Activated naive CD4-positive, alpha-beta T cell treated with anti-CD3 and anti-CD28 coated beads, Interleukin-2, amount 50 U/mL, for 72 hours (primary cell): ENCODE measurements at places on chromosomes 3 and 15. TPM values are rescaled to one million over a fixed set of nuclear protein-coding genes. Genes with fewer than 3 reads are reported as not detected.

DNA sequence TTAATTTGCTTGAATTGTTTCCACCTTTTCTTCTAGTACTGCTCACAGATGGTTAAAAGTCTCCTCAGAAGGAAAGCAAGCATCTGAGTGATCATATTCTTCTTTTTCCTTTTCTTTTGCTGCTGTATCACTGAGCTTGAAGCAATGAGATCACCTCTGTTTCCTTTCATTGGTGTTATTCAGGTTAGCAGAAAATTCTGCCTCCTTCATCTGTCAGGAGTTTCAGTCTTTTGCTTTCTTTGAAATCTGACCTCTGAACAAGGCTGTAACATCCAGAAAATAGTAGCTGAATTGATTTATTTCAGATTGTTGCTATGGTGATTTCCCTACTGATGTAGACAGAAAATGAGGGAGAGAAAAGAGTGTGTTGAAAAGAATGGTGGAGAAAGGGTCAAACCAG is 343.0 kb downstream of the MFSD1 start:
- no peak for DNase-seq

- no peak for DNase-seq
Observed at GRCh38 chr3:1375145-1375544, 282.3 kb downstream of the CNTN6 start.

DNA sequence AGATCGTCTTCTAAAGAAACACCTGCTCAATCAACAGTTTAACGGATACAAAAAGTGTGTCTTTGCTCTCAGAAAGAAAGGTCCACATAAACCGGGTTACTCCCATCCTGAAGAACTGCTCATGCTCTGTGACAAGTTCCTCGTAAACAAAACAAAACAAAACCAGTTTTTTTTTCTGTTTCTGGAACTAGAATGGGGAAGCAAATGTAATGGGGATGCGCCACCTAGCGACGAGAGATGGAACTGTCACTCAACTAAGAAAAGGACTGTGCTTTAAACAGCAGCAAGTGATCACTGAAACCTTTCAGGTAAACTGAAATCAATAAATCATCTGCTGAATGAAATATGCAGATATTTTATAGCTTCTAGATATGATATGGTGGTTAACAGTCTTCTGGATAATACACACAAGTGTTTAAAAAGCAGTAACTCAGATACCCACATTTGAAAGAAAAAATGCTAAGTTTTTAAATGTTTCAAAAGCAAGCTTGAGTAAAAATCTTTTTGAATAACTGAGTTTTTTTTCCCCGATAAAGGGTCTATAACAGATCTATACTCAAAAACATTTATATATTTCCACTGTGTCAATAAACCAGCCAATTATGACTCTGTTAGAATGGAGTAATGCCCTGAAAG is 10.9 kb downstream of the TM2D3 start:
- peak; percentile 76 for DNase-seq

GRCh38 chr3:172516318-172517214 is 6.7 kb downstream of the TNFSF10 start:
- no peak for DNase-seq

DNA sequence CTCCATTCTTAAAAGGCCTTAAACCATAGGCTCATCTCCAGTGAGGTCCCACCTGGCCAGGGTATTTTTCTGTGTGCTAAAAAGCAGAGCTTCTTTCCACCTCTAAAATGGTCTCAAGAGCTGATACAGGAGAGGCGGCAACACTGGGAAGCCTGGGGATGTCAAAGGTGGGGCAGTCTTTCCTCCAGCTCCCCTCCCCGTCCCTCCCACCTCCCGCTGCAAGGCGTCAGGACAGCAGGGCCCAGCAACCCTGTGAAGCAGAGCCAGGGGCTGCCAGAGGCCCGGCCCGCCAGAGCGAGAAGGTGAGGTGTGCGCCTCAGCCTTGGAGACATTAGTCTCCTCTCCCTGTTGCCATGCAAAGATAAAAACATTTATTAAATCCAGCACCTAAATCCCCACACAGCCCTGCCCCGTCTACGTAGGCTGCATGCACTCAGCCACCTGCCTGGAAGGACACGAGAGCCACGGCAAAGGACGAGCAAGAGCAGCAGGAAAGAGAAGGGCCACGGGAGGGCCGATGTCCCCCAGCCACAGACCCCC is 75.6 kb downstream of the FAM174B start:
- DNase-seq: no peak

GRCh38 chr3:192339214-192339613 is 388.1 kb downstream of the FGF12 start:
- no peak for DNase-seq

DNA sequence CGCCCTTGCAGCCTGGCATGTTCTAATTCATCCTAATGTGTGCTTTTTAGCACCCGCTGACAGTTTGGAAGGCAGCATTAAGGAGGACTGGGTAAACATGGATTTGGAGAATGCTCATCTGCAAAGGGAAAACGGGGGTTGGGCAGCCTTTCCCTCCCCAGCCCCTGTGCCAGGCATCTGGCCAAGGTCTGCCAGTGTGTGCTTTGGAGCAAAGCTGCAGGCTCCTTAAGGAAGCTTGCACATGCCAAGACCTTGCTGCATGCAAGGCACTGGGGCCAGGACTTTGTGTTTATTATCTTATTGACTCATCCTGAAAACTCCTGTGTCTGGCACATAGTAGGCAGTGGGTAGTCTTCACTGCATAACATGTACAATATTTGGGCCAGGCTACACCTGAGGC is 20.1 kb downstream of the FAM3D start:
- DNase-seq: no peak

- DNase-seq: peak; percentile 29
Observed at GRCh38 chr3:58333206-58334012, 717 bp downstream of the PXK start.

DNA sequence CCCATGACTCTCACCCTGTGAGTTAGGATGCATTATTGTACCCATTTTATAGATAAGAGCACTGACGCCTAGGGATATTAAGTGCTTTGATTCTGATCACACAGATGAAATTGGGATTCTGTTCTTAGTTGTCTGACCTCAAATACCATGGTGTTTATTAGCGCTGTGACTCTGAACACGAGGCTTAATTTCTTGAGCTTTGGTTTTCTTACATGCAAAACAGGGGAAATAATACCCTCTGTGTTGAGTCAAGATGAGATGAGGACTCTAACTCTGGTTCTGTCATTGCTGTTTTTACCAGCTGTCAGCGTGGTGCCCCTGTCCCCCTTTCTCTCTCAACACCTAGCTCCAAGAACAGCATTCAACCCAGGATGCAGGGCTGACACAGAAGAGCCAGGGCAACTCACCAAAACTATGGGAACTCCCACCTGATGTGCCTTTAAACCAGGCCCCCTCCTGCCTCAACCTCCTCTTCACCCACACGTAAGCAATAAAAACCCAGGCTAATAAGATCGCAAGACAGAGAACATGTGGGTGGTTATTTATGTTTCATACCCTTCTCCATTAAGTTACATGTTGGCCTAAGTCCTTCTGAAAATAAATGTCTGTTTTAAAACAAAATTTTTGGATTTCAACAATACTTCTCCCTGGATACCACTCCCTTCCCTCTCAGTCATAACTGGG is 100.1 kb upstream of the SPATA12 start:
- no peak for DNase-seq

DNA sequence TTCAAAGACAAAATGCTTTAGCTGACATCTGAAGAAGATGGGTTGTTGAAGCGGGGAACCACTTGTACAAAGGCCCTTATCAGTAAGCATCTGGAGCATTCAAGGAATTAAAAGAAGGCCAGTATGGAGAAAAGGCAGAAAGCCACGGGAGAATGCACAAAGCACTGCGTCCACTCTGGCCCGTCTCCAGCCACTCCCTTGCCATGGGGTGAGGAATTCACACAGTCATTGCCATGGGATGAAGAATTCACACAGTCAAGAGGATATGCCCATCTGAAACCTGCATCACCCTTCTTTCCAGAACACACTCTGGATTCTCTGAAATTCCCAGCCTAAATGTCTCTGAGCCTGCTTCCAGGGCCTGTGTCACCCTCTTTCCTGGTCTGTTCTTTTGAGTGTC is 26.7 kb upstream of the STAG1 start:
- DNase-seq: no peak

GRCh38 chr15:38652183-38652794 is 87.7 kb upstream of the RASGRP1 start:
- no peak for DNase-seq

- no peak for DNase-seq
Observed at GRCh38 chr15:39786447-39787056, 3.9 kb upstream of the FSIP1 start.

Gene ADGRG7
- total RNA-seq: not detected

Gene SUCLG2
- total RNA-seq: 48.1 TPM

Gene ATP13A4
- total RNA-seq: 4.4 TPM

Gene MORC1
- not detected for total RNA-seq

Gene RNU5B-1
- total RNA-seq: not detected

Gene IL17RB
- total RNA-seq: 0.18 TPM

Gene FETUB
- not detected for total RNA-seq
